Activated T-helper 2 cell treated with anti-CD3 and anti-CD28 coated beads, Interferon-gamma antibody, Interleukin-2, Interleukin-4, amounts not matched to agents 10 μg/mL and 5 μg/mL and 100 μg/mL, durations not matched to agents 14 hours and 24 hours and 36 hours (primary cell): ENCODE measurements at places on chromosomes 6 and 20. TPM values are rescaled to one million over a fixed set of nuclear protein-coding genes. Genes with fewer than 3 reads are reported as not detected.

PAK5 gene
- not detected in 2 replicates for total RNA-seq

RFX6 gene
- not detected in 2 replicates for total RNA-seq

CAP2 gene
- total RNA-seq = not detected in 2 replicates

- H3K27ac ChIP-seq = no peak overlapping the region
- H3K4me3 ChIP-seq = no peak overlapping the region
- H3K4me1 ChIP-seq = peaks cover 2% of the 10 kb centered on the region
- H3K27me3 ChIP-seq = peaks cover 5% of the 10 kb centered on the region
- no peak for DNase-seq
- peaks cover 7% of the 10 kb centered on the region for H3K36me3 ChIP-seq
These were observed 116.8 kb downstream of the RNASET2 start for GRCh38 chr6:166839569-166839968.

GRCh38 chr6:139028658-139029469, at the start of gene ABRACL:
Gene ABRACL, plus strand, starts transcription at chr6:139028745. Its CDS starts 5,416 bp downstream, at chr6:139034161.
- peak within 1 kb of the TSS; percentile 89 for H3K27ac ChIP-seq
- H3K27me3 ChIP-seq = no peaks in the 10 kb centered on the region
- H3K4me1 ChIP-seq = peaks cover 17% of the 10 kb centered on the region
- peak within 1 kb of the TSS; percentile 93 for H3K4me3 ChIP-seq
- peaks cover 12% of the 10 kb centered on the region for H3K36me3 ChIP-seq
- peak; percentile 77 for DNase-seq

GRCh38 chr6:12022953-12023388, 10.9 kb downstream of the HIVEP1 start:
- H3K27ac ChIP-seq = no peak overlapping the region
- H3K4me1 ChIP-seq = peaks cover 54% of the 10 kb centered on the region

GRCh38 chr20:33257237-33257636, 21.4 kb downstream of the BPIFA1 start:
- DNase-seq = no peak
- H3K4me1 ChIP-seq = peaks cover 3% of the 10 kb centered on the region
- H3K27me3 ChIP-seq = peaks cover 37% of the 10 kb centered on the region
- H3K36me3 ChIP-seq = no peaks in the 10 kb centered on the region
- no peak overlapping the region for H3K4me3 ChIP-seq

- H3K4me3 ChIP-seq = peak overlapping the region; percentile 61
- H3K36me3 ChIP-seq = no peaks in the 10 kb centered on the region
- H3K4me1 ChIP-seq = peaks cover 36% of the 10 kb centered on the region
- peak overlapping the region; percentile 99 for H3K27ac ChIP-seq
- DNase-seq = peak; percentile 37
These were observed 949 bp downstream of the TXLNB start for GRCh38 chr6:139290787-139291311.

GRCh38 chr6:38233161-38233791, 406.5 kb downstream of the BTBD9 start:
- H3K27me3 ChIP-seq = no peaks in the 10 kb centered on the region
- H3K27ac ChIP-seq = no peak overlapping the region
- no peak for DNase-seq
- H3K4me3 ChIP-seq = no peak overlapping the region

- H3K4me3 ChIP-seq = no peak overlapping the region
- no peak for DNase-seq
- H3K4me1 ChIP-seq = peaks cover 42% of the 10 kb centered on the region
- no peak overlapping the region for H3K27ac ChIP-seq
- no peaks in the 10 kb centered on the region for H3K27me3 ChIP-seq
These were observed 10.8 kb upstream of the ANKRD60 start for GRCh38 chr20:58239216-58239615.

GRCh38 chr6:166441325-166442078, 58.8 kb upstream of the MPC1 start:
- no peak overlapping the region for H3K4me3 ChIP-seq
- peaks cover 14% of the 10 kb centered on the region for H3K4me1 ChIP-seq
- H3K27me3 ChIP-seq = peaks cover 13% of the 10 kb centered on the region
- no peak overlapping the region for H3K27ac ChIP-seq

- DNase-seq = no peak
- no peaks in the 10 kb centered on the region for H3K27me3 ChIP-seq
- no peak overlapping the region for H3K4me3 ChIP-seq
- no peak overlapping the region for H3K27ac ChIP-seq
- H3K4me1 ChIP-seq = no peaks in the 10 kb centered on the region
- H3K36me3 ChIP-seq = no peaks in the 10 kb centered on the region
These were observed 129.8 kb upstream of the FOXQ1 start for GRCh38 chr6:1181939-1182605.

DNA sequence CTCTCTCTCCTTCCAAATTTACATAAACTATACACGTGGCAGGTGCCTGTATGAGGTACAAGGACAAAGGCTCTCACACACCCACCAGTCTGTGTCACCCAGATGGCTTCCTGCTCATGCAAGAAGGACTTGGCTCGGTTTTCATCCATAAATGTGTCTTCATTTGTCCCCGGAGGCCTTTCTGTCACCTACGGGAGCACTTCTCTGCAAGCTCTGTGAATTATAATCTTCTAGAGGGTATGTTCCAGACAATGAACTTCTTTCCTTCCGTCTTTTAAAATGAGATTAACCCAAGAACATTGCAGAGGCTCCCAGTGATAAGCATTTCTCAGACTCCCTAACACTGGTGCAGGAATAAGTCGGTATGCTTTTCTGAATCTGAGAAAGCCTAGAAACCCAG, 123.6 kb downstream of the PTPRT start:
- H3K4me1 ChIP-seq = no peaks in the 10 kb centered on the region
- no peaks in the 10 kb centered on the region for H3K36me3 ChIP-seq
- H3K27me3 ChIP-seq = no peaks in the 10 kb centered on the region
- no peak for DNase-seq

GRCh38 chr20:19141998-19142397, 70.4 kb upstream of the SLC24A3 start:
- H3K4me1 ChIP-seq = no peaks in the 10 kb centered on the region
- DNase-seq = no peak
- no peaks in the 10 kb centered on the region for H3K27me3 ChIP-seq
- H3K4me3 ChIP-seq = no peak overlapping the region
- H3K36me3 ChIP-seq = no peaks in the 10 kb centered on the region
- no peak overlapping the region for H3K27ac ChIP-seq
